HT1080 (cell line): ENCODE measurements at places on chromosomes 4 and X. TPM values are rescaled to one million over a fixed set of nuclear protein-coding genes. Genes with fewer than 3 reads are reported as not detected.

- no peak for DNase-seq
Measured at GRCh38 chr4:76718021-76718420, 179.9 kb downstream of the SOWAHB start.

DNA sequence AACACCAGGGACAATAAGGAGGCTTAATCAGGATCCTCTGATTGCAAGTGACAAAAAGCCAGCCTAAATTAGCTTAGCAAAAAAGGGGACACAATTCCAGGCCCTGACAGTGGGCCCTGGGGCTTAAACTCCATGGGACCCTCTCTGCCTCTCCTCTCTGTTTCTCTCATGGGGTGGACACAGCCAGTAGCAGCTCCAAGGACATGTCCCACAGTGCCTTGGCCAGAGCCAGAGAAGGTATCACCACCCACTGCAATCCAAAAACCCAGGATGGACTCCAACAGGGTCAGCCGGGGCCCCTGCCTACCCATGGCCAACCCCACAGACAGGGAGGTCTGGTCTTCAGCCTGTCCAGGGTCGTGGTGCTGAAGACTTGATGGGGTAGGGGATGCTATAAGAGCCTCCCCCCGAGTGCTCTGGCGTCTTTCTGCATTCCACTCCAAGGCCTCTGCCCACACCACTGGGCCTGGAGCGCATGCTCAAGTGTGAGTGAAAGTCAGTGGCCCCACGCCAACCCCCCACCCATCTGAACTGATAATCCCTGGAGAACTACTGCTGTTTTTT, 19.7 kb upstream of the PPP2R2C start:
- no peak for DNase-seq

The NOX1 gene
- 0.18 TPM in 1 of 2 replicates, not detected in the other for total RNA-seq

DNA sequence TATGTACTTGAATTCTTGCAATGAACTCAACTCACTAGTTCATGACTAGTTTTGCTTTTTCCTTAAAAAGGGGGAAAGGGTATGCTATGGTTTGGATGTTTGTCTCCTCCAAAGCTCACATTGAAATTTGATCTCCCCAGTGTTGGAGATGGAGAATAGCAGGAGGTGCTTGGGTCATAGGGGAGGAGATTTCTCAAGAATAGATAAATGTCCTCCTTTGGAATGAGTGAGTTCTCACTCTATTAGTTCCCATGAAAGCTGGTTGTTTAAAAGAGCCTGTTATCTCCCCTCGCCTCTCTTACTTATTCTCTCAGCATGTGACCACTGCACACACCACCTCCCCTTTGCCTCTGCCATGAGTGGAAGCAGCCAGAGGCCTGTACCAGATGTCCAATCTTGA, 109.4 kb upstream of the INTU start:
- DNase-seq, result no peak

DNA sequence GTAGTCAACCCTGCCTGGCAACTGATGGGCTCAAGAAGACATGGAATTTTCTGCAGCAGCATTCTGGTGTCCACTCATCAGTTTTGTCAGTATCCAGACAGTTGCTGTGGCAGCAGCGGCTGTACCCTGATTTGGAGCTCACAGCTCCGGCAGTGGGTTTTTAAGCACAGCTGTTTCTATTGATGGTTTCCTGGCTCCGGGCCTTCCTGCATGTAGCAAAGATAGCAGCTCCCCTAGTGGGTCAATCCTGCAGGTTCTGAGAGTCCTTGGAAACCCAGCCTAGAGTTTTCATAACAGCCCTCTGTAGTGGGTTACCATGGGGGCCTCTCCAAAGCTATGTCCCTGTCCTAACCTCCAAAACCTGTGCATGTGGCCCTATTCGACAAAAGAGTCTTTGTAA, 84.0 kb upstream of the ATP6AP2 start:
- DNase-seq, result no peak

DNA sequence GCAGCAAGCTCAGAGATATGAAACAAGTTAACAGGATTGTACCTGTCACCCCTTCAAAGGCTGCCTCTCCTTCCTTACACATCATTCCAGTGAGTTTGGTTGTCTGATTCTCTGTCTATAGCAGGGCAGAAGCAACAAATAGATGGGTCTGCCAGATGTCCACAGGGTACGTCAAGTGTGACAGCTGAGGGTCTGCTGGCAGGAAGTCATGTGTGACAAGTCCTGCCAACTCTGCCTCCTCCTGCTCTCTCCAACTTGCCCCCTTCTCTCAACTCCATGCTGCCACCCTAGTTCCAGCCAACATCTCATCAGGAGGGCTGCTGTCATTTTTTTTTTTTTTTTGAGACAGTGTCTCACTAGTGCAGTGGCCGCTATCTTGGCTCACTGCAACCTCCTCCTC, 109.2 kb downstream of the NSUN7 start:
- DNase-seq, result no peak
